HTR-8/SVneo (cell line): ENCODE measurements at places on chromosomes 5 and 9.

GRCh38 chr5:96259151-96259772 is 173.8 kb downstream of the PCSK1 start:
- DNase-seq = peak; percentile 15

DNA sequence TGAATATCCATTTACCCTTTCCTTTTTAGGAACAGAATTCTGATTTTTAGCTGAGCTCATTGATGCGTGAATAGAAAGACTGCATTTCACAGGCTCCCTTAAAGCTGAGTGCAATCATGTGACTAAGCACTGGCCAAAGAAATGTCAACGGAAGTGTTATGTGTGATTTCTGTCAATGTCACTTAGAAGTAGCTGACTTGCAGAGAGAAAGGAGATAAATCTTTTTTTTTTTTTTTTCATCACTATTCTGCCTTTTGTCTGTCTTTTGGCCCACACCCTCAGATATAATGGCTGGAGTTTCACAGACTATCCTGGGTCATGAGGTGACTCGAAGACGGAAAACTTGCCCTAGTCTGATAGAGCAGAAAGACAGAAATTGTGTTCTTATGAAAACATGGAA is 39.3 kb upstream of the SLC27A6 start:
- no peak for DNase-seq

DNA sequence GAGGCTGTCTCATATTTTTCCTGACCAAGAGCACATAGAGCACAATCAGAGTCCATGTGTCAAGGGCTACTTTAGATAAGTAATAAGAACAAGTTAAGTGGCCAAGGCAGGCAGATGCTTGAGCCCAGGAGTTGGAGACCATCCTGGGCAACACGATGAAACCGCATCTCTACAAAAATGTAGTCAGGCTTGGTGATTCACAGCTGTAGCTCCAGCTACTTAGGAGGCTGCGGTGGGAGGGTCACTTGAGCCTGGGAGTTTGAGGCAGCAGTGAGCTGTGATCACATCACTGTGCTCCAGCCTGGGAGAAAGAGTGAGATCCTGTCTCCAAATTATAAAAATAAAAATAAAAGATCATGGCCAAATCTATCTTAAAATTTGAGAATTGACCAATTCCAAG is 767.9 kb upstream of the CTNND2 start:
- no peak for DNase-seq

GRCh38 chr9:72304538-72304937 is 60.5 kb downstream of the ZFAND5 start:
- no peak for DNase-seq

DNA sequence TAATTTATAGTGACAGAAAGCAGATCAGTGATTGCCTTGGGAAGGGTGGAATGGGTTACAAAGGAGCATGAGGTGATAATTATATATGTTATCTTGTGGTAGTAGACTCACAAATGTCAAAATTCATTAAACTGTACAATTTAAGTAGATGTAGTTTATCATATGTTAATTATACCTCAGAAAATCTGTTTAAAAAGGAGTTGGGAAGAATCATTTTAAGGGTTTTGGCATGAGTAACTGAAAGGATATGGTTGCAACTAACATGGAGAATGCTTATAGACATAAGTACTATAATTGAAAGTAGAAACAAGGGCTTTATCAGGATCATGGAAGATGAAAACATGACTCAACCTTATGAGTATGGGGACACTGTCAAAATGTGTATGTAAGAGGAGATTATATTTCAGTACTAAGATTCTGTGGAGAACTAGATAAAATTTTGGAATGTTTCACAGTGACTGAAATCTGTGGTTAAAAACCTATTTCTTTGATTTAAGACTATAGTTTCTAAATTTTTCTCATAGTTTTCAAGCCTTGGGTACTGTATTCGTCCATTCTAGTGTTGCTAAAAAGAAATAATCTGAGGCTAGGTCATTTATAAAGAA is 73.3 kb downstream of the FCHO2 start:
- no peak for DNase-seq

DNA sequence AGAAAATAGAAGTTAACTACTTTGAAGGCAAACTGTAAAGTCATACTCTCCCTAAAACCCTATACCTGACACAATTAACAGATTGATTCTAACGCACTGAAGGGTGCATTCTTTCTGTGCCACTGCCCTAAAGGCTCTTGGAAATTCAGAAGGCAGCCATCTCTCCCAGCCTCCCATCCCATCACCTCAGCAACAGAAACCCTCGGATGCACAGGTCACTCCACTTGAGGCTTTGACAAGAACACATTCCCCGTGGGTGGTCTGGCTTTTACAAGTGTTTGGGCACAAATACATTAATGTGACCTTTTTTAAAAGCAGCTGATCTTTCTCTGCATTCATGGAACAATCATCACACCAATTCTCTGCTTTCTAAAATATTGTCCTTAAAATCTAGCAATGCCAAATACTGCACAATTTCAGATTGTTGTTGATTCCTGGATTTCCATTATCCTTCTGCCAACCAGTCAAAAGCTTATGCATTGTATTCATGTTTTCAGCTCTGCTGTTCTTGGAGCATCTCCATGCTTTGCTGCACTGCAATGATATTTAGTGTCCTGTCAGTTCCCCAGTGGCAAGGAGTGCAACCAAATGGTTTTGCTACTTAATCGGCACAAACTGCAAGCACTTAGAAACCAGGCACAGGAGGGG is 175.6 kb downstream of the TMEM161B start:
- no peak for DNase-seq

GRCh38 chr5:114418176-114419066 is 56.6 kb downstream of the KCNN2 start:
- DNase-seq = no peak

GRCh38 chr9:4774209-4774608 is 18.5 kb upstream of the RCL1 start:
- DNase-seq = no peak

GRCh38 chr5:127041571-127041970 is 11.2 kb upstream of the MARCHF3 start:
- DNase-seq = no peak

GRCh38 chr9:13478160-13478559 is 198.7 kb upstream of the MPDZ start:
- DNase-seq = no peak

GRCh38 chr5:403995-404394 is 39.0 kb upstream of the EXOC3 start:
- no peak for DNase-seq

DNA sequence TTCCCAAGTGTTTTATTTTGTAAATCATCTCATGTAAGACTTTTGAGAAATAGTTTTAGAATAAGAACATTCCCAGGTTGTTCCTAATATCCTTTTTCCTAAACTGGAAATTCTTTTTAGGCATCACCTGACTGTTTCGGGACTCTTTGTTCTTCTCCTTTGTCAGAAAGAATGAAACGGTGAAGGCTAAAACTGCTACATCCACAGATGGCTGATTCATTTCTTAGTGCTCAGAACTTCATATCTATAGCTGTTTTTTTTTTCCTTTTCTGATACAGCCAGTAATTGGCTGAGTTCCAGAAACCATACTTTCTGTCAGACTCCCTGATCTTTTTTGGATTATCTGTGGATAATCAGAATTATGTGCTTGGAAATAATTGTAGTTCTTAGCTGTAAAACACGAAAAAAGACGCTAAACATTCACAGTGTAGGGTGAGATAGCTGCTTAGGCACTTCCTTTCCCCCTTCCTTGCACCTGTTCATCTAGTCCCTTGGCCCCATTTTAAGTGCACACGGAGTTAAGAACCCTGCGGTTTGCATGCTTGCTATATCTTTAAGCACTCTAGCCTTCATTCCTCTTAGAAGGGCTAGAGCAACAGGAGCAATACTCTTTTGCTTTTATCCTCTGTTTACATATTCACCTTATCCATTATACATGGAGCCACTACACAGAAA is 283.9 kb downstream of the PJA2 start:
- DNase-seq = no peak

DNA sequence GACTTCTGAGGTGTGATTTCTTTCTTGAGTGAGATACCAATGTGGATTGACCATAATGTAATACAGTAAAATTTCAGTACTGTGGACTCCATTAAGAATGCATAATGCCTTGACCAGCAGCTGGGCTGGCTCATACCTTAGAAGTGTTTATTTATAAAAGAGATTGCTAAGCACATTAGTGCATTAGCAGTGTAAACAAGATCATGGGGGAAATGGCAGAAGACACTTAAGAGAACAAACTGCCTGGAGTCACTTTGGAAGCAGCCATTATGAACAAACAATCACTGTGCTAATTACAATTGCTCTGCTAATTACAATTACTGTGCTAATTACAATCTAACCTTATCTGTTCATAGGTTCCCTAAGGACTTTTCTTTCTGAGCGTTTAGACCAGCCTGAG is 104.2 kb downstream of the TRIM32 start:
- DNase-seq = no peak

- peak; percentile 74 for DNase-seq
Measured at GRCh38 chr5:1325870-1326531, 18.9 kb downstream of the CLPTM1L start.

- no peak for DNase-seq
Measured at GRCh38 chr9:135591506-135592330, 30.2 kb downstream of the PAEP start.
